COLO829 (cell line): ENCODE measurements at places on chromosomes 11 and 22.

DNA sequence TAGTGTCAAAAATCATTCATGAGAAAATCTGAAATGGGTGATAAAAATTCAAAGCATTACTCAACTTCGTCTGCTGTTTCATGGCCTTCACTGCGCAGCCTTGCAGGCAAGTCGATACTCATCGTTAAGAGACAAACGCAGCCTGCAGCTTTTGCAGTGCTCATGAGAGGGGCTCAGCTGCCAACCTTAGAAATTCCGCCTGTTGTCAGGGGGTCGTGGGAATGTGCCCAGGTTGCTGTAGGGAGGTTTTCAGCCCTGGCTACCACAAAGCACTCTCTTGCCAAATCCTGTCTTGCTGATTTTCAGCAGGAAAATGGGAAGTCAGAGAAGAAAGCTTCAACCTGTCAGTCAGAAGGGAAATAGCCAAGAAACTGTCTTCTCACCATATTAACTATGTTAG lies 25.4 kb upstream of the GRAMD1B start:
- no peak for DNase-seq

GRCh38 chr11:106031202-106031810 lies 9.3 kb upstream of the MSANTD4 start:
- no peak for DNase-seq

- DNase-seq = no peak
These were observed 459.3 kb downstream of the BRD1 start for GRCh38 chr22:49368221-49368975.

- DNase-seq = no peak
These were observed 25.8 kb downstream of the QSER1 start for GRCh38 chr11:32918427-32918826.

GRCh38 chr11:117473481-117474091 lies 145.9 kb downstream of the CEP164 start:
- no peak for DNase-seq

DNA sequence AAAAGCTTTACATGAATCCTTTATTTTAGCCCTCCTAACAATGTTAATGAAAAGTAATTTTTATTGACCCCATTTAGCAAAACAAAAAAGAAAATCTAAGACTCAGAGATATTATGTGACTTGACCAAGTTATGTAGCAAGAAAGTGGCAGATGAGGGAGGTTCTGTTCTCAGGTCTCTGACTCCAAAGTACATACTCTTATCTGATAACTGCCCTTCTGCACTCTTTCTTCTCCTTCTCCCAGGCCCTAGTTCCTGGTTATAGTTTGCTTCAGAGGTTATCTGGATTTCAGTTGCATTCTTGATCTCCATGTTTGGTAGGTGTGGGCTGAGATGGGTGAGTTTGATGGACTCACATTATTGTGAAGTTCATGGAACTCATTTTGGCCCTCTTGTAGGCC lies 4.5 kb downstream of the OR9Q2 start:
- no peak for DNase-seq

GRCh38 chr22:46849101-46849500 lies 86.7 kb downstream of the TBC1D22A start:
- no peak for DNase-seq

DNA sequence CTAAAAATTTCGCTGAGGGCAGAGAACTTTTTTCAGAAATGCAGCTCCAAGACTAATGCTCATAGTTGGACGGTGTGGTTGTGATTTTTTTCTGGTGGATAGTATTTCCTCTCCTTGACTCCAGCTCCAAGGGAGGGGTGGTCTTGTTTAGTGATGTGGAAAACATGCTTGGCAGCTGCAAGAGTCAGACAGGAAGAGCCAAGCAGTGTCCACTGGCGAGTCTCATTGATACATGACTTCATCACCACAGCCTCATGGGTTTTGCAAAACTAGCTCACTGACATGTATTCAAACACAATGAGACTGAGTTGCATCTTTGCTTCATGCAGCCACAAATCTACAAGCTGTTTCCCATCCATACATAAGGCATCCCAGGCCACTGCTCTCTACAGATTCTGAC lies 7.3 kb upstream of the KCNJ1 start:
- DNase-seq = no peak

GRCh38 chr11:35909511-35910265 lies 34.2 kb upstream of the LDLRAD3 start:
- no peak for DNase-seq

GRCh38 chr11:70700871-70701270 lies 302.5 kb downstream of the CTTN start:
- DNase-seq = no peak

DNA sequence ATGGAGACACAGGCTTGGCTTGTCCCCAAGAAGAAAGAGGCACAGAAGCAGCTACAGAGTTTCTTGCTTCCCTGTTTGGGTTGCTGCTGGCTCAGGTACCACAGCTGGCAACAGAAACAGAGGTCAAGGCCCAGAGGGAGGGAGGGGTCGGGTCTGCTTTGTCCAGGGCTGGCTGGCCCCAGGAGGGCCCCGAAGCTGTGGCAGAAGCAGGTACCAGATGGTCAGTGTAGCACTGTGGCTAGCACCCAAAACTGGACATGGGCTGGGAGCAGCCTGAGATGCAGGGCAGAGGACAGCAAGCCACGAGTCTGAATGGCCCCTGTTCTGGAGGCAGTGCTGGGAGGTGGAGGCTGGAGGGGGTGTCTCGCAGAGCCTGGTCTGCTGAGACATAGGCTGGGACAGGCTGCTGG lies 52.3 kb upstream of the CCDC188 start:
- DNase-seq = no peak

- DNase-seq = no peak
These were observed 24.6 kb downstream of the RPL3 start for GRCh38 chr22:39294571-39295468.

DNA sequence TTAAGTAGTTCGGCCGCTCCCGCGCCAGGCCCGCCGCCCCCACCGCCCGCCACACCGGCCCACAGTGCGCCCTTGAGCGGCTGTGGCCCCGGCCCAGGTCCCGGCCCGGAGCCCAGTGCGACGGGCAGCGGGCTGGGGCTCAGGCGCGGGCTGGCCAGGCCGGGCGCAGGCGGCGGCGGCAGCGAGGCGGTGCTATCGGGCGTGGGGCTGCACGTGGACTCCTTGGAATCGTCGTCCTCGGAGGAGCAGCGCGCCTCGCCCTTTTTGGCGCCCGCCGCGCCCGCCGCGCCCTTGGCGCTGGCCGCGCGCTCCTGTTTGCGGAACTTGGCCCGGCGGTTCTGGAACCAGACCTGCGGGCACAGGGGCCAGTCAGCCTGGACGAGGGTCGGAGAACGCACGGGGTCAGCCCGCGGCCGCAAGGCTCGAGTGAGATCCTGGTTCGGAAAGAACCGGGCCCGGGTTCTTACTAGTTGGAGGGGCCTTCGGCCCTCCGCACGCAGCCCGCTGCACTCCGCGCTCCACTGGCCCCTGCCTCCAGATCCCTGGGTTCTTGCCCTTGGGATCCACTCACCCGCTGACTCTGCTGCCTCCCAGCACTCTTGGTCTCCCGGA lies 4.0 kb downstream of the PHOX2A start:
- DNase-seq = no peak

DNA sequence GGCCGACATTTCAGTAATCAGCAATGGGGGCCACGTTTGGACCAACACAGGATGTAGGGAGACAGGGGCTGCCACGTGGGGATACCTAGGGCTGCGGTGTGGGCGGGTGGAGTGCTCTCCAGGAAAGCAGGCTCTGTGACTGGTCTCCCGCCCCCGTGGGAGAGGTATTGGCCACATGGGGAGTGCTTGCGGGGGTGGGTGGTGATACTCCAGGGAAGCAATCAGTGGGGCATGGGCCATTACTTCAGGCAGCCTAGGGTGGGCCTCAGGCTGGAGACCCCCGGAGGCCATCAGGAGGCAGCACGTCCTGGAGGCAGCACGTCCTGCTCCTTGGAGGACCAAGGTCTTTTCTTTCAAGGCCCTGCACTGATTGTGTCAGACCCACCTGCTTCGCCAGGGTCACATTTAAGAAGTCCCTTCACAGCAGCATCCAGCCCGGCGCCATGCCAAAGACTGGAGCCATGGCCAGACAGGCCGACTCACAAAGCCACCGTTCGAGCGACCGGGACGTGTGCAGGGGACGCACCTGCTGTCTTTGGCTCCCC lies 3.0 kb upstream of the MUC2 start:
- no peak for DNase-seq

DNA sequence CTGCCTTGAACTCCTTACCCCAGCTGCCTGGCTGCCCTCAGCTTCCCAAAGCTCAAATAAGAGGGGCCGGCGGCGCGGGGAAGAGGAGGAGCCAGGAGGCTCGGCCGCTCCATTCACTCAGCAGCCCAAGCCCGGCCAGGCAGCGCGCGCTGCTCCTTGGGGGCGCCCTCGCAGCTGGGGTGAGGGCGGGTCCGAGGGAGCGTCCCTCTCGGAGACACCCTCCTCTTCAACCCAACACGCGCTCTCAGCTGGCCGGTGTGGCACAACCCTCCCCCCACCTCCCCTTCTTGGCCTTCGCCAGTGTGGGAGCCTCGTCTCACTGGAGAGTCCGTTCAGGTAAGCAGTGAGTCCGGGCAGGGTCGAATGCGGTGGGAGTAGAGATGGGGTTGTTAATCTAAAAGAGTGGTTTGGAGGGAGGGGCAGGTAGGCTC lies at the start of gene WT1:
Gene WT1 (minus strand): TSS at position 29 of the 431 bp plus-strand sequence.
- no peak for DNase-seq

- no peak for DNase-seq
These were observed 19.8 kb upstream of the MPZL2 start for GRCh38 chr11:118283756-118284350.

GRCh38 chr11:74097686-74098237 lies 73.0 kb downstream of the C2CD3 start:
- no peak for DNase-seq

DNA sequence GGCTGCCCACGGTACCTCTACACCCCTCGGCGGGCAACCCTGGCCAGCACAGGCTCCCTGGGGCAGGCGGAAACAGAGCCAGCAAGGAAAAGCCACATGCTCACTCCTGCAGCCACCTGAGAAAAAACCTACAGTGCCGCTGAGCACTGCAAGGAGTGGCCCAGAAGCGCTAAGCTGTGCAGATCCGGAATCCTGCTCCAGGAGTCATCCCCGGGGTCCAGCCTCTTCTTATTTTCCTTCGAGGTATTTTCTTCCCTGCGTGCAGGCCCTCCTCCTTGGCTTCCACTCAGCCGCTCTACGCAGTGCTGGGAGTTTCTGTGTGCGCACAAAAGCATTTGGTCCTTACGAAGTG lies 81.0 kb downstream of the TRMU start:
- DNase-seq = no peak

GRCh38 chr22:41177040-41177621 lies 28.0 kb upstream of the L3MBTL2 start:
- DNase-seq = no peak

DNA sequence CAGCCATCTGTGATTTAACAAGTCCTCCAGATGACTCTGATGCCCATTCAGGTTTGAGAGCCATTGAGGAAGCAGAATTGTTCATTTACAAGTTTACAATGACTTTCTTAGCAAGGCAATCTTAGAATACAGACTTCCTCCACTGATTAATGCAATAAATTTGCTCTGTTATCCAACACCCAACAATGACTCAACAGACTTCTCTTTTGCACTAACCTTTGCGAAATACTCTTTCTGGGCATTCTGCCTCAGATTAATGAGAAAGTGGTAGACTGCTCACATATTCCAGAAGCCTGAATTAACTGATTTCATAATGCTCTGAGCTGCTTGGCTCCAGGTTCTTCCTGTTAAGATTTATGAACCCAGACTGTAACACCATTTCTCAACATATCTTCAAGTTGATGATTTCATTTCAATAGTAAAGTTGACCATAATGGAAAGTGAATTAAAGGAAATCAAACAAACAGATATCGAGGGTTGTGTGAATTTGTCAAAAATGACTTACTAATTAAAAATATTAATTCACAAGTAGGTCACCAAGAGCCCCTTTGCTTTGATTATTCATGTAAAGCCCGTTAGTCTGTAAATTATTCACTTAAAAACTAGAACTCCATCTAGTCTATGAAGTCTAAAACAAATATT lies 70.5 kb upstream of the BLID start:
- DNase-seq = no peak

GRCh38 chr22:48478124-48478523 lies 1349.5 kb downstream of the BRD1 start:
- DNase-seq = no peak

DNA sequence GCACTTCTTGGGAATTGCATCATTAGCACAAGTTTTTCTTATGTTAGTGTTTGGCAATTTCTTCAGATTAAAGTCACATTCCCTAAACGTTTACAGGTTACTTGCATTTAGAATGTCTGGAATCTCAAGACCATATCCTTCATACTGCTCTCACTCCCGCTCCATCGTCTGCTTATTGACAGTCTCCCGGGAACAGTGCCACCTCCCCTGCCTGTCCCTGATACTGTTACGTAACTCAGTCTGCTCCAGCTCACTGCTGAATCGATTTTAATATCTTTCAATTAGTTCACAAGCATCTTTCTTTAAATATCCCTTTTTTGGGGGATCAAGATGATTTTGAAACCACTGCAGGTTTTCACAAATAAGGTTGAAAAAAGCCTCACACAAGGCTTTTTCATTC lies 48.2 kb downstream of the GLYATL2 start:
- no peak for DNase-seq

GRCh38 chr11:72773291-72773690 lies 20.6 kb downstream of the STARD10 start:
- DNase-seq = peak; percentile 33

DNA sequence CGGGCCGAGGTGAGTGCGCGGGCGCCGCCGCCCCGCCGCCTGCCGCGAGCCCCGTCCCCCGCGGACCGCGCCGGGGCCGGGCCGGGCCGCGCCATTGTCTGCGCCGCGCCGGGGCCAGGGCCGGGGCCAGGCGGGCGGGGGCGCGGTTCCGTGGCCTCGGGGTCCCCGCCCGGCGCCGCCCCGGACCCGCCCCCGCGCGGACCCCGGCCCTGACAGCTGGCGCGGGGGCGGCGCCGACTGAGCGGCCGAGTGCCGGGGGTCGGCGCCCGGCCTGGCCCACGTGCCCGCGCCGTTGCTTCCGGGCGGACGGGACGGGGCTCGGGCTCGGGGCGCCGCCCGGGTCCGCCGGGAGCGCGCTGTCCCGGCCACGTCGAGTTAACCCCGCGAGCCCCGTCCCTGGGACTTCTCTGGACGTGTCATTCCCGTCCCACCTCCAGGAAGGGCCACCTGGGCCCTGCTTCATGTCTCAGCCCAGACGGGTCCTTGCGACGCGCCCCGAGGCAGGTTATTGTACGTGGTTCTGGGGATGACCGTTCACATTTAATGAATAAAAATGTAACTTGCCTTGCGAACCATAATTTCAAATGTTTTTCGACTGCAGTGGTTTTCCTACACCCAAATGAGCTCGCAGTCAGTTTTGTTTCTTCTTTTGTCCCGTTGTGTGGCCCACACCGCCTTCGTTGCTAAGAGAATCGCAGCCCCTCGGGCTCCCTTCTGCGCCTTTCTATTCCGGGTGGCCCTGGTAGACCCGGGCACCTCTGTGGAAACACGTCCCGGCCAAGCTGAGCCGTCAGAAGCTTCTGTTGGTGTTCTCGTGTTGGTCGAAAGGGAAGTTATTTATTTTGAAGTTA lies 562 bp downstream of the ZBED4 start:
- no peak for DNase-seq

DNA sequence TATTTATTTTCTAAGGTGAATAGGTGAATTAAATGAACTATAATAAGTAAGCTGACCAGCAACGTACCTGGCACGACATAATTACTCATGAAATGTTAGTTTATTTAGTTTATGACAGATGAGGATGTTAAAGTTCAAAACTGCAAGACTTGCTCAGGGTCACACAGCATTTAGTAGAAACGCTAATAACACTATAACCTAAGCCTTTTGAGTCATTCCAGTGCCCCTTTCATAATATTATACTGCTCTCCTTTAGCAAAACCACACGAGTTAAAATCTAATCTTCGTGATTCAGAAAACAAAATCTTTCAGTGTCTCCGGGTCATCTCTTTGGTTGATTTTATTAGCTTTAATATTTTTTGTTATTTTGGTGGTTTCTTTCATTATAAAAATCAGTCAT lies 39.6 kb downstream of the BTBD10 start:
- no peak for DNase-seq

GRCh38 chr11:27290261-27291050 lies 72.6 kb downstream of the CCDC34 start:
- DNase-seq = no peak
